ENCODE measurements at places on chromosomes 12 and 14. TPM values are rescaled to one million over a fixed set of nuclear protein-coding genes. Genes with fewer than 3 reads are reported as not detected.

SLCO1B3 gene
- total RNA-seq = not detected

FRMD6 gene
- total RNA-seq = 18.2 TPM

COCH gene
- total RNA-seq = 3.2 TPM

MYF6 gene
- not detected for total RNA-seq

MMP14 gene
- total RNA-seq = 24.6 TPM

RASSF8 gene
- 30.6 TPM for total RNA-seq

SERPINA3 gene
- total RNA-seq = not detected

OR4K5 gene
- not detected for total RNA-seq

MUCL1 gene
- total RNA-seq = not detected

CISTR gene
- not detected for total RNA-seq

CCDC38 gene
- not detected for total RNA-seq

FOXG1 gene
- 0.11 TPM for total RNA-seq

AQP2 gene
- total RNA-seq = not detected

CACNA2D4 gene
- total RNA-seq = 0.70 TPM

SDS gene
- total RNA-seq = not detected

HOXC12 gene
- total RNA-seq = not detected

P3H3 gene
- total RNA-seq = 11.6 TPM

All from cardiac muscle cell (in vitro differentiated cells and primary cell).